Gastrocnemius medialis (tissue), 4 donors: ENCODE measurements at places on chromosomes 13 and 19. TPM values are rescaled to one million over a fixed set of nuclear protein-coding genes. Genes with fewer than 3 reads are reported as not detected.
A peak's percentile ranks its signal among the peaks of the same experiment; 100 is the strongest.

The DCLK1 gene
- 3.8 TPM for total RNA-seq

DNA sequence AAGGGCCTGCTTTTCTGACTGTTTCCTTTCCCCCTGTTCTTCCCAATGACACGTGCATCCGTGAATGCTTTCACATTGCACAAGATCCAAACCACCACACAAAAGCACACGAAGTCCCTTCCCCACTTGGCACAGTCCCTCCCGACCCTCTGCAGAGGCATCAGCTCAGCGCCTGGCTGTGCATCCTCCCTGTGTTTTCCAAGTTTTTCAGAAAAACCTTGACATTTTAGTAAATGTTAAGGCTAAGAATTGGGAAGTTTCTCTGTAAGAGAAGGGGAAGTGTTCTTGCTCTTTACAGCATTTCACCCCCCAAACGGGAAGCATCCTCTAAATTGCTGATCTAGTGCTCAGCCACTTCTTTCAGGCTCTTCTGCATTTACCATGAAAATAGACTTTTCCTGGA is 94.5 kb upstream of the TM9SF2 start:
- H3K4me1 ChIP-seq = no peaks in the 10 kb centered on the region
- no peaks in the 10 kb centered on the region for H3K27me3 ChIP-seq
- H3K27ac ChIP-seq = no peak overlapping the region
- DNase-seq = no peak
- H3K36me3 ChIP-seq = no peaks in the 10 kb centered on the region

- H3K27me3 ChIP-seq = no peaks in the 10 kb centered on the region
- no peaks in the 10 kb centered on the region for H3K36me3 ChIP-seq
- H3K4me3 ChIP-seq = no peak overlapping the region
- H3K27ac ChIP-seq = no peak overlapping the region
- H3K4me1 ChIP-seq = peaks cover 96% of the 10 kb centered on the region
These were observed 31.7 kb downstream of the BRD4 start for GRCh38 chr19:15300533-15301197.

DNA sequence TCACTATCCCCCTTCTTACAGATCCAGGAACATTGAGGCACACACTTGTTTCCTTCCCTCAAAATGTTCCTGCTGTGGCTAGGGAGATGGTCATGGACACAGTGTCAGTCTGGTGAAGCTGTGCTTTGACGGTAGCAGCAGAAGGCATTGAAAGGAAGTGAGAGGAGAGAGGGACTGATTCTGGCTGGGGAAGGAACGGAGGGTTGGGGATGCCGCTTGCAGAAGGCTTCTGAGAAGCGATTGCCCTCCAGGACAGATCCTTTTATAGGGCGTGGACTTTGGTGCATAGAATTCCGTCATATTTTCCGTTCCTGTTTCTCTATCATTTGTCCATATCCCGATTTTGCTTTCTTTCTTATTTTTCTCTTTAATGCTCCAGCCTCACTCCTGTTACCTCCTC is 14.1 kb upstream of the MYH14 start:
- peaks cover 9% of the 10 kb centered on the region for H3K4me1 ChIP-seq
- H3K4me3 ChIP-seq = no peak overlapping the region
- no peak overlapping the region for H3K27ac ChIP-seq
- H3K36me3 ChIP-seq = no peaks in the 10 kb centered on the region

DNA sequence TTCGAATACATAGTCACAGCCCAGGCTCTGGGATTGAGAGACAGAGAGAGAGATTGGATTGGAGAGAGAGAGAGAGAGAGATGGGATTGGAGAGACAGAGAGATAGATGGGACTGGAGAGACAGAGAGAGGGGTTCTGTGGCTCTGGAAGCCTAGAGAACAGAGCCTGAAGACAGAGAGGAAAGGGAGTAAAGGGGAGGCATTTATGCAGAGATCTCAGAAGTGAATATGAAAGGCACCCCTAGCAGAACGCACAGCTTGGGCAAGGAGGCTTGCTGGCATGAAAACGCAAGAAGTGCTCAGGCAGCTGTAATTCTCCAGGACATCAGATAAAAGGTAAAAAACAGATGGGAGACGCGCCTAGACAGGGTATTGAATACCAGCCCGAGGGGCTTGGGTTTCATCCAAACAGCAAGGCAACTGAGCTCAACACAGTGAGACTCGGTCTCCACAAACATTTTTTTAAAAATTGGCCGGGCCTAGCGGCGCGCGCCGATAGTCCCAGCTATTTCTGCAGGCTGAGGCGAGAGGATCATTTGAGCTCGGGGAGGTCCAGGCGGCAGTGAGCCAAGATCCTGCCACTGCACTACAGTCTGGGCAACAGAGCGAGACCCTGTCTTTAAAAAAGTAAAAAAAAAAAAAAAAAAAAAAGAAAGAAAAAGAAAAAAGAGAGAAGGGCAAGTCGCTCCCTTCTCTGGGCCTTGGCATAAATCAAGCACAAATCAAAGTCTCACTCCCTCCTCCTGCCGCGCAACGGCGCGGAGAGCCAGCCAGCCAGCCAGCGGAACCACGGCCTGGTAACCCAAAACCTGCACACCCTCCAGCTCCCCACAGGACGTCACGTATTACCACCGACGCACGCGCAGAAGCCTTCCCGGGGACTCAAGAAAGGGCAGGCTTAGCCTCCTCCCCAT is 774 bp upstream of the PPP2R1A start:
- peaks cover 45% of the 10 kb centered on the region for H3K4me1 ChIP-seq
- H3K27me3 ChIP-seq = no peaks in the 10 kb centered on the region

DNA sequence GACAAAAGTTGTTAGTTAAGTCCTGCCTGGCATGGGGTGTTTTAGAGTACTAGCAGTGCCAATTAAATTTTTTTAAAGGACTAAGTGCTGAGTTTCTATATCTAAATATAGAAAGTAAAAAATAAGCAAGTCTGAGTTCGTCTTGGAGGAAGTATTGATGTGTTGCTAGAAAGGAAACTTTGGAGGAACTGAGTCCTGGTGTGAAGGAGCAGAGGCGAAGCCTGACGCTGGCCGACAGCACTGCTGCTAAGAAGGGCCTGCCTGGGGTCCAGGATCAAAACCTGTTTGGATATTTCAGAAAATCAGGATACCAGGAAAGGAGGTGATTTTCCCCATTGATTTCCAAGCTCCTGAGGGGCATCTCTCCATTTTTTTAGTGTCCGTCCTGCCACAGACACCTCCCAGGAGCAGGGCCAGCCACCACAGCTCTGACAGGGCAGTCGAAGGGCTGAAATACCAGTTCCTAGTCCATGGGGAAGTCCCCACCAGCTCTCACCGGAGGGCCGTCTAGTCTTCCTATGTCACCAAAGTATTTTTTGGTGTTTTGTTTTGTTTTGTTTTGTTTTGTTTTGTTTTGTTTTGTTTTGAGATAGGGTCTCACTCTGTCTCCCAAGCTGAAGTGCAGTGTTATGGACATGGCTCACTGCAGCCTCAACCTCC is 38.2 kb upstream of the NPAS1 start:
- H3K27ac ChIP-seq = peak overlapping the region; percentile 20
- H3K36me3 ChIP-seq = no peaks in the 10 kb centered on the region
- no peak overlapping the region for H3K4me3 ChIP-seq
- H3K4me1 ChIP-seq = peaks cover 70% of the 10 kb centered on the region

DNA sequence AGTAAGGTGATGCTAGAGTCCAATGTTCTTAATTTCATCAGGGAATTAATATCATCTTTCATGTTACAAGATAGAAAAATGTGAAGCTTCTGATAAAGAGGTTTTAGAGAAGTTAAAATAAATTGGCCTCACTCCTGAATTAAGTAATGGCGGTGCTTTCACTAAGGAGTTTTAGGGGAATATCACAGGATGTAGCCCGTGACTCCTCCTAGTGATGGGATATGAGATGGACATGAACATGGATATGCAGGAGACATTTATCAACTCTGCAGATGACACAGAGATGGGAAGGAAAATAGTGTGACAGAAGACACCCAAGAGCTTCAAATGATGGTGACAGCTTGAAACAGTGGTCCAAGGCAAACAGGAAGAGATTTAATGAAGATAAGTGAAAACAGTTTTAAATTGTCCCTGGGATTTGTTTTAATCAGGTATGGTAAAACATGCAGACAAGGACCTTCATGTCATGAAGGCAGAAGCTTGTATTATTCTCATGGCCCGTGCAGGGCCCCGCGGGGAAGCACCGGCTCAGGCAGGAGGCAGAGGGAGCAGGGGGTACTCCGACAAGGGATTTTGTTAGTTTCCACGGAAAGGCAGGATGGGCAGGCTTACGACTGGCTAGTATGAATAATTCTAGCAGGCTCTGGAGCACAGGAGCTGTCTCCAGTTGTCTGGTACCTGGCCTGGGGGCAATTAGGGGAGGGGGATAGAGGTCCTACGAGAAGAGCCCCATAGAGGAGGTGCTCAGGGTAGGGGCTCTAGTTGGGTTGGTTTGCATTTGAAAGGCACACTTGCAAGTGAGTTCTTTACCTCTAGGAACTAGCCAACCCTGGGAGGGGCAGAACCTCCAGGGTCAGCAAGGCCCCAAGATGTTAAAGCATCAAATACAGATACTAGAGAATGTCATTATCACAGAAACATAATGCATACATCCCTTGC is 38.7 kb upstream of the FARP1 start:
- no peak overlapping the region for H3K27ac ChIP-seq
- no peaks in the 10 kb centered on the region for H3K4me1 ChIP-seq
- no peaks in the 10 kb centered on the region for H3K36me3 ChIP-seq
- H3K27me3 ChIP-seq = no peaks in the 10 kb centered on the region
- DNase-seq = no peak
- H3K4me3 ChIP-seq = no peak overlapping the region

- peak; percentile 25 for DNase-seq
- no peaks in the 10 kb centered on the region for H3K4me1 ChIP-seq
- no peak overlapping the region for H3K4me3 ChIP-seq
- H3K27me3 ChIP-seq = no peaks in the 10 kb centered on the region
These were observed 243.5 kb downstream of the ITGBL1 start for GRCh38 chr13:101695870-101696516.

DNA sequence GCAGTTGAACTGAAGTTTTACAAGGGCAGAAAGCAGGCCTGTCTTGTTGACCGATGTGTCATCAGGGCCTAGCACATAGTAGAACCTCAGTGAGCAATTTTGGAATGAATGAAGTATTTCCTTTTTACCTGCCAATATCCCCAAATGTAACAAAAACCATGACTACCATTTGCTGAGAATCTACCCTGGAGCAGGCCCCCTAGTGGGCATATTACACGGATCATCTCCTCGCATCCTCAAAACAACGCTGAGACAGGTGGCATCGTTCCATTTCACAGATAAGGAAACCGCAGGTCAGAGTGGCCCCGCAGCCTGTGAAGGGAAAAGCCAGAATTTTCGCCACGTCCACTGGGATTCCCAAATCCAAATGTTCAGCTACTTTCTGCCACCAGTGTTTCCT is 77.9 kb downstream of the CACNA1A start:
- H3K4me1 ChIP-seq = no peaks in the 10 kb centered on the region
- H3K27ac ChIP-seq = no peak overlapping the region
- H3K4me3 ChIP-seq = no peak overlapping the region
- DNase-seq = no peak
- H3K27me3 ChIP-seq = no peaks in the 10 kb centered on the region

GRCh38 chr13:48144413-48145035 is 49.6 kb upstream of the MED4 start:
- H3K36me3 ChIP-seq = no peaks in the 10 kb centered on the region
- no peaks in the 10 kb centered on the region for H3K27me3 ChIP-seq
- H3K4me1 ChIP-seq = no peaks in the 10 kb centered on the region
- no peak overlapping the region for H3K4me3 ChIP-seq
